Right ventricle myocardium inferior (tissue), 1 donor: ENCODE measurements at places on chromosomes 12 and 14. TPM values are rescaled to one million over a fixed set of nuclear protein-coding genes. Genes with fewer than 3 reads are reported as not detected.

CLEC7A gene
- total RNA-seq: 3.1 TPM

LIN52 gene
- 6.7 TPM for total RNA-seq

SLC7A8 gene
- total RNA-seq: 11.5 TPM

- DNase-seq: no peak
These were observed 342.6 kb upstream of the CCDC196 start for GRCh38 chr14:66143387-66144112.

GRCh38 chr14:59870277-59871165 is at the start of gene RTN1:
Gene RTN1, minus strand, starts transcription at chr14:59870776. Its CDS starts 146 bp downstream, at chr14:59870630.
- DNase-seq: peak; percentile 85

DNA sequence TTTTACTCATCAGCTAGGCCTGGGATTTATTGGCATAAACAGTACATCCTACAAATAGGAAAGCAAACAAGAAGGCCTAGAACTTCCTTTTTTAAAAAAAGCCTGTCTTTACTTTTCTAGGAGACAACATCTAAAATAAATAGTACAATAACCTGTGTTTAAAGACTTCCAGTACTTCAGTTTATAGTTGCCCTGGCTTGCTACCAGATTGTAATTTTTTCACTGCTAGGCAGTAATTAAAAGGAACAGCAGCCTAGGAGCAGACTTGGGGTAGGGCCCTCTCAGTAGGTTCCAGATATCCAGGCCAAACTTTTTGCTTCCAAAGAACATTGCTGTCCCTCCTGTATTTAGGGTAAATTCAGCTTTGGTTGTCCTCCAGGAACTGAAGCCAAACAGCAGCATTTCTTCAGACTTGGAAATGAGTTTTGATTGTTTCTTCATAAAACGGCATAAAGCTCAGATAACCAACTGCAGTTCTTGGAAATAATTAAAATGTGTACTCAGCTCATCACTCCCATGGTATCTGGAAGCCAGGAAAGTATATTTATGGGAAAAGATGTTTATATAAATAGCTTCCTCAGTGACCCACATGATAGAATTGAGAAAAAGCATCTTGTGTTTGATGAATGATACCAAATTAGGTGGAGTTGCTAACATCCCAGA is 61.7 kb downstream of the PPP1R36 start:
- no peak for DNase-seq
